ENCODE measurements at places on chromosomes 7 and 10.

DNA sequence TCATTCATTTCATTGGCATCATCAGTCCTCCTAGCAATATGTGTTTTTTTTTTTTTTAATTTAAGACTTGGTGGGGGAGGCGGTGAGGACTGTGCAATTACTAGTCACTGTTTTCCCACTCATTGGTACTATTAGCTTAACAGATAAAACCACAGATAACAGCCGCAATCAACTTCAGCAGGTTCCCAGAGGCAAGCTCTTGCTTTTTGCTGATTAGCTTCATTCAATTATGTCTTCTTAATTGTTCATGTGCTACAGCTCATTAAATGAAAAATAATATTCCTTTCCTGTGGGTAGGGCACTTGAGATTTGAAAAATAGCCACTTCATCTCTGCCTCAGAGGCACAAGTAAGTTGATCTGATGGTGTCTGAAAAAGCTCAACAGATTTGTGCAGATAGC lies 215.5 kb downstream of the PCDH15 start:
- no peak for DNase-seq

DNA sequence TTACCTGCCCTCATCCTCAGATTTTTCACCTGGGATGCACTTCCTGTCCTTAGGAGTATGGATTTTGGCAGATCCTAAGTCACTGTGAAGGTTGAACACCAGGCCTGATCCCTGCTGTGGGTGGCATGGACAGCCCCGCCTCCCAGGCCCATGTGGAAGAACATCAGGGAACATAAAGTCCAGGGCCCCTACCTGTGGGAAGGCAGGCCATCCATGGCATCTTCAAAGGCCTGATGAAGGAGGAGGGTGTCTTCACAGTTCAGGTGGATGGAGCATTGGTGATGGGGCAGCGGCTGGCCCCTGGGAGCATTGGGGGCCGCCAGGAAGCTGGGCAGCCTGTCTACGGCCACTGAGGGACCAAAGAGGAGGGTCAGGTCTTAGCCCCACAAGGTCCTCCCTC lies 24.6 kb downstream of the PYROXD2 start:
- DNase-seq, result no peak

- DNase-seq, result no peak
These were observed 70.6 kb downstream of the WAPL start for GRCh38 chr10:86450806-86451603.

- no peak for DNase-seq
These were observed 94.2 kb downstream of the CD36 start for GRCh38 chr7:80732630-80733029.

- DNase-seq, result peak; percentile 93
These were observed 285.1 kb downstream of the CCSER2 start for GRCh38 chr10:84613336-84614021.

GRCh38 chr10:113059371-113059780 lies 109.3 kb downstream of the TCF7L2 start:
- DNase-seq, result peak; percentile 80

GRCh38 chr10:11853468-11853867 lies 30.3 kb downstream of the PROSER2 start:
- DNase-seq, result no peak

DNA sequence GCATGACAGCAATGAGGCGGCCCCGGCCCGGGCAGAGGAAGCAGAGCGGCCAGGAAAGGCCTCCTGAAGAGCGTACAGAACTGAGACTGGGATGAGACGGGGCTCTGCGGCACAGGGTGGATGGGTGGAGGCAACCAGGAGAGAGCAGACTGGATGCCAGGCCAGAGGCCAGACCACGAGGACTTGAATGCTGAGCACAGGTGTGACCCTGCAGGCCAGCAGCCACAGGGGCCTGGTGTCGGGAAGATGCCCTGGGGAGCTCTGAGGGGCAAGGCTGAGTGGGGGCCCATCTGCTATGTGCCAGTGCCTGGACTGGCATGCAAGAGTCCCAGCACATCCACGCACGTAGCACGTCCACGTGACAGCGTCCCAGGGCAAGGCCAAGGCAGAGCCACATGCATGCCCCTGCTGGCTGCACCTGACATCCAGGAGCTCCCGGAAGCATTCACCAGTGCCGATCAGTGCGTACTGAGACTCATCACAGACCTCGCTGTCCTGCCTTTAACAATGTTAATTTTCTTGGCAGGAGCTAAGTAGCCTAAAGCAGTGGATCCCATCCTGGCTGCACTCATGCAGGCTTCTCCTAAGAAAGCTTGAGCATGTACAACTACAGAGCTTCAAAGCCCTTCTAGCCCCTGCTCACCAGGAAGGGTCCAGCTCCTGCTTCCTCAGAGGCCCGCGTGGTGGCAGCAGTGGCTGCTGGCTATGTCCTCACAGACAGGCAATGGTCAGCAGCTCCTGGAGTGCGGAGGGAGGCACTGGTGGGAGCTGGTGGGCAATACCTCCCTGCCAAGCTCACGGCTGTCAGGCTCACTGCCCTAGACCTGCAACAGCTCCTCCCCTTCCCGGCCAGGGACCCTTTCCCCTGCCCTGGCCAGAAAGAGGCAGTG lies 18.0 kb downstream of the GRID1 start:
- DNase-seq, result no peak

DNA sequence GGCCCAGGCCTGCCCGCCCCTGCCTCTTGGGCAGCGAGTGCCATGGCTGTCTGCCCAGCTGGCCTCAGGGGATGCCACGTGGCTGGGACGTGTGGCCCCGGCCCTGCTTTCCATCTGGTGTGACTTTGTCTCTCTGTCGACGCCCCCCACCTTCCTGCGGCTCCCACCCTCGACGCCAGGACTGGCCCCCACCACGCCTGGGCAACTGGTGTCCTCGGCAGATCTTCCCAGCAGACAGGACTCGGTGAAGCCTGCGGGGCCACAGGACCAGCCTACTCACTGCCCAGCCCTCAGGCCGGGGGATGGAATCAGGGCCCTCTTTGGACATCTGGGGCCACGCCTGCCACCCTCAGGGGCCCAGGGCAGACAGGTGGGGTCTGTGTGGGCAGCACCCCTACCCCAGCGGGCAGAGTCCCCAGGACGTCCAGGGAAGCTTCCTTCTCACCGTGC lies 55.1 kb downstream of the UNCX start:
- no peak for DNase-seq

DNA sequence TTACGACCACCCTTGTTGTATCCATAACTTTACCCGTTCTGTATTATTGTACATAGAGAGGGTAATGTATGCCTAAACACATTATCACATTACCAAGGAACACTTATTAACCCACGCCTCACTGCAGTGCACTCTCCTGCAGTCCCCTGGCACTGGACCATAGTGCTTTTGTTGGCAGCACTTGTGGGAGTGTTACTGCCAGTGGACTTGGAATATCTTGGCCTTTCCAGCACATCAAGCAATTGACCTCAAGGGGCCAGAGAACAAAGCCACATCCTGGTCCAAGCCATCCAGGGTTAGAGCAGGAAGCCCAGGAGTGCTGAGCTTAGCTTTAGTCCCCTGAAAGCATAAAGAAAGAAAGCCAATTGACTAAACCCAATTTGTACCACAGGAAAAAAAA lies 304.2 kb downstream of the PCDH15 start:
- DNase-seq, result no peak

DNA sequence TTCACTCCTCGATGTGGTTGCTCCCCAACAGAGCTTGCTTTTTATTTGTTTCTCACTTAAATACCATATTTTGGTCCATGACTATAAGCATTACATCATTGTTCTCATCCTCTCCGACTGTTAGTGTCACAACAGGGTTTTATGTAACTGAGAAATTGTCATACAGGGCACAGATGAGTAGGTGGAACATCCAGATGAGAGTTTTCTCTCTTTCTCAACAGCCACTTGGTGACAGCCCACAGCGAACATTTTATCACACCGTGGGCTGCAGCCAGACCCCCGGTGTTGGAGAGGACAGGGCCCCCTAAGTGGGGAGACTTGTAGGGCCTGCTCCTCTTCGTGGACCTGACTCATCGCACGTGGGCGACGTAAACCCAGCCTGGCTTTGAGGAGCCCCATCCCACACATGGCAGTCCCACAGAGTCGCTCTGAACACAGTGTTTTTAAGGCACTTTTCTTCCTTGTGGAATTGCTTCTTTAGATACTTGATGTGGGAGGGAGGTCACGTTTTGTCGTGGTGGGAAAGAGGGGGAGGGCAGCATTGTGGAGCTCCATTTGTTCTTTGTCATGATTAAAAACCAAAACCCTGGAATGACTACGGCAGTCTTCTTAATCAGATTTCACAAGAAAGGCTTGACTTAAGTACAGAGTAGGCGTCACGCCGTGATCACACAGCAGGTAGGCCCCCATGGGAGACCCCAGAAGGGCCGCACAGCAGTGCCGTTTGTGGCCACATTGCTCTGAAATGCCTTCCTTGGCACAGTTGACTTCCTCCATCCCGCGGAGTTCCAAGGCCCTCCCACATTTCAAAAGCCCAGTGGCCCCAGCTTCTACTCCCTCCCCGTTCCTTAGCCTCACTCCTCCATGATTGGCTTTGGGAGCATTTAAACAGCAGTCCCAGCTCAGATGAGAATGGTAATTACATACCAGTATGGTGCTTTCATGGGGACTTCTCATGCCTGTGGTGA lies 220.6 kb downstream of the CCDC3 start:
- DNase-seq, result no peak

DNA sequence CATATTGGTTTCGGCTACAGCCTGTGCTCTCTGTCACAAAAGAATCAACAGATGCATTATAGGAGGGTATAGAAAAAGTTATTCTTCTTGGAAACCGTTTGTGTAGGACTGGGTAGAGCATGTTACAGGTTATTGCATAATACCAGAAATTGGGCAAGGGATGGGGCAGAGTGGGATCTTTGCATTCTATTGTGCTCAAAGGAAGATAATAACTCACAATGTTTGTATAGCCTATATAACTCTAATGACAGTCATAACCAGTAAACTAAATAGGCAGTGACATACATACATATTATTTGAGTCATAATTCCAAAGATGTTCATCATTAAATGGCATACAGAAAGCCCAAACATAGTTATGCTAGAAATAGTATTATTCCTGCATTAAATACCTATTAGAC lies 179.7 kb downstream of the XPNPEP1 start:
- no peak for DNase-seq

DNA sequence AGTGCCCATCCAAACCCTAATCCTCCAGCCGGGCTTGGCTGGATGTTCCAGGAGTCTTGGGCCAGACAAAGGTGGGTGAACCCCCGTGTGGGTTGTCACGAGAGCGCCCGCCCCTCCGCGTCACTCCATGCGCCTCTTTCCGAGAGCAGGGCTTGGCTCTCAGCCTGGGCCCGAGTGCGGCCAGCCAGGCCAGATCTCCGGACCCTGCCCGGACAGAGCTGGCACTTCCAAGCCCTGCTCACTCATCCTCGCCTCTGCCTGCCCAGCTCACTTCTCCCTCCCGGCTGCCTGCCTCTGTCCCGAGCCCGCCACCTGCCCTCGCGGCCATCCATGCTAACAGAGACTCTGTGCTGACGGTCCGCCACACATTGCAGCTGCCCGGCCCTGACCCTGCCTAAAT lies 34.6 kb downstream of the AGAP3 start:
- no peak for DNase-seq

DNA sequence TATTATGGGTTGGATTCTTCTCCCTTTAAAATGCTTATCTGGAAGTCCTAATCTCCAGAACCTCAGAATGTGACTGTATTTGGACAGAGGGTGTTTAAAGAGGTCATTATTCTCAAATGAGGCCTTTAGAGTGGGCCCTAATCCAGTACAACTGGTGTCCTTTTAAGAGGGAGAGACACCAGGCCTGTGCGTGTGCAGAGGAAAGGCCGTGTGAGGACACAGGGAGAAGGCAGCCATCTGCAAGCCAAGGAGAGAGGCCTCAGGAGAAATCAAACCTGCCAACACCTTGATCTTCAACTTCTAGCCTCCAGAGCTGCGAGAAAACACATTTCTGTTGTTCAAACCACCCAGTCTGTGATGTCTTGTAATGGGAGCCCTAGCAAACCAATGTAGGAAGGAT lies 235.4 kb upstream of the MYO3A start:
- no peak for DNase-seq

DNA sequence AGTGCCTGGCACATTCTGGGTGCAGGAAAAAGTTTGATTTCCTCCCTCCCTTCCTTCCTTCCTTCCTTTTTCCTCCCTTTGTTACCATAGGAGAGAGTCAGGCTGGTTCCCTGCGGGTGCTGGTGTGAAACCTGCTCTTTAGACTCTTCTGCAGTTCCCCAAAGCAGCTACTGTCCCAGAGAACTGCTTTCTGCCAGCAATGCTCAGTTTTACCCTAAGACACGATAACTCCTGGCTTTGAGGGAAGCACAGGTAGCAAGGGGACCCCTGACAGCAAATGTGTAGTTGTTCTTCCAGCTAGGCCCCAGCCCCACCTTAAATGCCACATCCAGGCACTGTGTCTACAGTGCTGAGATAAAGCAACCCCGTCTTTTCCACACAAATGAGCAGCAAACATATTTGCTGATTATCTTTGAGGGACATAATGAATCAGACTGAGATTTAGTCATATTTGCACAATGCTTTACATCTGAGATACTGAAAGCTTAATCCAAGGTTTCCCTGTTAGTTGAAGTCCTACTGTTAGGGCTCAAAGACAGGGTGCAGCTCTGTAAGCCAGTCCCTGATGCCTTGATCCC lies 55.5 kb downstream of the MET start:
- peak; percentile 28 for DNase-seq

DNA sequence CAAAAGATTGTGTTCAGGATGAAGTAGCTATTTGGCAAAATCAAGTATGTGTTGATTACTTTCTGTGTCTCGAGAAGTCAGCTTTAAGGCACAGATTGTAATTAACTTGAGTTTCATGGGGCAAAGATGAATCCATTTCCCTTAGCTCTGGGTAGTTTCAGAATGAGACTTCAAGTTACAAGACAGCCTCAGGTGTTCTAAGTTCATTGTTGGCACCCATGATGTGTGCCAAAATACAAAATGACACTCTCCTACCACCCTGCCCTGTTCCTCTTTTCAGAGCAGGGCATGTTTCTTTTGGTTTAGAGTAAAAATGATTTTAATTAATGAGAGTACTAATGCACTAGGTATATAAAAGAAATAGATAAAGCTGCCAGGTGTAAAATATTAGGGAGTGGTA lies 797.6 kb upstream of the POT1 start:
- DNase-seq, result no peak

GRCh38 chr7:480531-481218 lies 39.0 kb downstream of the PDGFA start:
- no peak for DNase-seq

DNA sequence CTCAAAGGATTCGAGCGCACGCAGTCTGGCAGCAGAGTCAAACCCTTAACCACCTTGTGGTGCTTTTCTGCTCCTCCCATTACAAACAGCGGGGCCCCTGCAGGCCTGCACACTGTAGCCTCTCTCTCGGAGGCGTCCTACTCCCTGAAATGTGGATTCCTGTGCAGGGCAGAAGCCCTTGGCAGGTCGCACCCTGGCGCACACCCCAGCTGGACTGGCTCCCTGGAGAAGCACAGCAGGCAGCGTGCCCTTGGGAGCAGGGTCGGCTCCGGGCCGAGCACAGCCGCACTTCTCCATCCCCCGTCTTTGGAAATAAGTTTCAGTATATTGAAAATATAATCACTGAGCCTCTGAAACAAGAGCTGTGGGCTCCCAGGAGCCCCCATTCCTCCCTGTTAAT lies 144.1 kb downstream of the C10orf105 start:
- DNase-seq, result no peak
